Glomerular endothelial cell (primary cell): ENCODE measurements at places on chromosomes 11 and 22. TPM values are rescaled to one million over a fixed set of nuclear protein-coding genes. Genes with fewer than 3 reads are reported as not detected.

Gene DDTL
- 2.6 TPM in 1 of 2 replicates, not detected in the other for total RNA-seq

Gene HOATZ
- not detected in 2 replicates for total RNA-seq

Gene RCE1
- 17.8 and 32.7 TPM in 2 replicates for total RNA-seq

GRCh38 chr22:42902875-42903510, 45.9 kb upstream of the ARFGAP3 start:
- DNase-seq, result no peak

- DNase-seq, result no peak
Observed at GRCh38 chr11:30434901-30435300, 112.0 kb downstream of the ARL14EP start.

GRCh38 chr11:106950067-106950491, 68.2 kb downstream of the GUCY1A2 start:
- DNase-seq, result no peak

- no peak for DNase-seq
Observed at GRCh38 chr11:528815-529727, 6.3 kb downstream of the HRAS start.

DNA sequence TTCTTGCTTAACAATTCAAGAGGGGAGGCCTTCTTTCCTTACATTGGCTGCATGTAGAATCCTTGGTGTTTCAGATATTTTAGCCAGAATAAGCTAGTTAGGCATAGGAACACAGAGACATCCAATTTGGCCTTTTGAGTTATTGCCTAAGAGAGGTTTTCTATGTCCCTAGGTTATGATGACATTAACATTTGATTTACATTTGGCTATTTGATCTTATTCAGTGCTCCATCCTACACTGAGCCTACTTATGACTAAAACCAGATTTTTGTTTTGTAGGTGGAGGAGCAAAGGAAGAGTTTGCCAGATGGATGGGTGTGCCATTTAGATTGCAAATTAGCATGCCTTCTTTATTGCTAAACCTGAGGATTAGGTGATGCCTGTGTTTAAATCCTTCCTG, 11.1 kb upstream of the SLC37A2 start:
- no peak for DNase-seq

DNA sequence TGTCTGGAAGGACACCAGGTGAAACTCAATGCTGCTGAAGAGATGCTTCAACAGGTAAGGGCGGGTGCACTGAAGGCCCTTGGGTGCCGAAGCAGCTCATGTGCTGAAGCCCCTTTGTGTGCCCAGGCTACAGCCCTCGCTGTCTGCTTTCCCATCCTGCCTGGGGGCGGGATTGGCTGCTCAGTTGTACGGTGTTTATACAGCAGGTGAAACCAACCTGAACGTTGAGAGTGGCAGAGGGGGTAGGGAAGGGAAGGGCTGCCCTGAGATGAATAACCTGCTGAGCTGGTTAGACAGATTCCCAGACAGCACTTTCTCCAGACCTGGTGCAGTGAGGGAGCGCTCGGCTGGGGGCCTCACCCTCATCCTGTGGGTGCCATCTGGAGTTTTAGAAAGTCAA, 75.7 kb downstream of the CYB5R2 start:
- no peak for DNase-seq

GRCh38 chr11:2400762-2401435, 349 bp downstream of the TSSC4 start:
- DNase-seq, result no peak

DNA sequence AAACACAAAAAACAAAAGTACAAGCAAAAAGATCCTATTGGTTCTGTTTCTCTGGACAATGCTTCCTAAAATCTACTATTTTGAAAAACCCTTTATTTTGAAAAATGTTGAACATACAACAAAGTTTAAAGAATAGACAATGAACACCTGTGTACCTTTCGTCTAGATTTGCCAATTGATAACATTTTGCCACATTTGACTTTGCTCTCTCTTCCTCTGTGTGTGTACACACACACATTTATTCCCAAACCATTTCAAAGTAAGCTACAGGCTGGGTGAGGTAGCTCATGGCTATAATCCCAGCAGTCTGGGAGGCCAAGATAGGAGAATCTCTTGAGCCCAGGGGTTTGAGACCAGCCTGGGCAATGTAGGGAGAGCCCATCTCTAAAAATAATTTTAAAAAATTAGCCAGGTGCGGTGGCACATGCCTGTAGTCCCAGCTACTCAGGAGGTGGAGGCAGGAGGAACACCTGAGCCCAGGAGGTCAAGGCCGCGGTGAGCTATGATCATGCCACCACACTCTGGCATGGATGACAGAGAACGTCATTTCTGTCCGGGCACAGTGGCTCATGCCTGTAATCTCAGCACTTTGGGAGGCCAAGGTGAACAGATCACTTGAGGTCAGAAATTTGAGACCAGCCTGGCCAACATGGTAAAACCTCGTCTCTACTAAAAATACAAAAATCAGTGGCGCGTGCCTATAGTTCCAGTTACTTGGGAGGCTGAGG, 5.3 kb upstream of the PSMC3 start:
- DNase-seq, result no peak

DNA sequence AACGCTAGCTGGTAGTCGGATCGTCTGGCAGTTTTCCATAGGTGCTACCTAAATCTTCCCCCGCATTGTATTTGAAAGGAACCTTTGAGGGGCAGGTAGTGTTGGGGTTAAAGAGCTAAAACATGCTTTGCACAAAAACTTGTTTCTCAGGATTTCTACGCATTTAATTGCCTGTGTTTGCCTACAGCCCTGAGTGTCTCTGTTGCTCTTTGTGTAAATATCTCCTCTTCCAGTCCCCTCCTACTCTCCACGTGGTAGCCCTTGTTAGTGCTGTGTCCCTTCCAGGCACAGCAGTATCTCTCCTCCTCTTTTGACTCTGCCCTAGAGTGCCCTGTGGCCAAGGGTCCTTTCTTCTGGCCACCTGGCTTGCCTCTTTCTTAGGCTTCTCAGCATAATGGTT, 81.7 kb downstream of the BARX2 start:
- no peak for DNase-seq

DNA sequence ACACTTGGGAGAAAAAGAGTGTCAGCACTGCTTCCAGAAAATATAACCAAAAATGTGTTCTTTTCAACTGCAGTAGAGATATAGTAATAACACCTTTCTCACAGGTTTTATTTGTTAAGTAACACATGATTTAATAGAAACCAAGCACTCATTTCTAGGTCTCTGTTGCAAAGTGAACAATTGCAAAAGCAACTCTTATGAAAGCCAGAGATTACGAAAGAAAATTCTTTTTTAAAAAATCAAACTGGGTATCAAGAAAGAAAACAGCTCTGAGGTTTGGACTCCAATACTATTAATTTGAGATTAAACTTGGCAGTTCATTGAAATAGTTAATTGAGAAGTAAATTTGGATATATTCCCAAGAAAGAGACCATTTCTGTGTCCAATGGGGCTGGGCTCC, 9.8 kb upstream of the XKR3 start:
- DNase-seq, result no peak

DNA sequence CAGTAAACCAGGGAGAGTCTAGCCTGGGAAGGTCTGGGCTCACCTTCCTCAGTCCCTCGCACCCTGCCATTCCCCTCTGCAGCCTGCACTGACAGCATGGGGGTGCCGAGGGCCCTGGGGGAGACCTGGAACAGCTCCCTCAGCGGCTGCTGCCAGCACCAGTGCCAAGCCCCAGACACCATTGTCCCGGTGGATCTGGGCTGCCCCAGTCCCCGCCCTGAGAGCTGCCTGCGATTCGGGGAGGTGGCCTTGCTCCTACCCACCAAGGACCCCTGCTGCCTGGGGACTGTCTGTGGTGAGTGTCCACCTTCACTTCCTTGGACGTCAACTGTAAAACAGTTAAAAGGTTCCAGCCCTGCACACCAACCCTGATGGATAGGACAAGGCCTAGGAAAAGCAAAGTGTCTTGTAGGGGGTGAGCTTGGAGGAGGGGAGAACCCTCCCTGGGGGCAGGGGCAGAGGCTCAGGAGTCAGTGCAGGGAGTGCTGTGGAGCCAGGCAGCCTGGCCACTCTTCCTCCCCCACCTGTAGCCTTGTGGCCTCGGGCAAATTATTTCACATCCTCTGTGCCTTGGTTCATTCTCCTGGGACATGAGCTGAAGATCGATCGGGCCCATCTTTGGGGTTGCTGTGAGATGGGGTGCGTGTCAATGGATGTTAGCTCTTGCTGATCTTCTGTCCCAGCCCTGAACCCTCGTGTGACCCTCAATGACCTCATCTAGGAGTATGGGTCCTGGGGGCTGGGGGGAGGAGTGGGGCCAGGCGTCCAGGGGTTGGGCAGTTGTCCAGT, 85.2 kb upstream of the MYOD1 start:
- no peak for DNase-seq

GRCh38 chr11:120842195-120842594, 181.7 kb upstream of the TBCEL start:
- DNase-seq, result no peak

GRCh38 chr11:112298535-112298934, 37.9 kb upstream of the PLET1 start:
- DNase-seq, result no peak

DNA sequence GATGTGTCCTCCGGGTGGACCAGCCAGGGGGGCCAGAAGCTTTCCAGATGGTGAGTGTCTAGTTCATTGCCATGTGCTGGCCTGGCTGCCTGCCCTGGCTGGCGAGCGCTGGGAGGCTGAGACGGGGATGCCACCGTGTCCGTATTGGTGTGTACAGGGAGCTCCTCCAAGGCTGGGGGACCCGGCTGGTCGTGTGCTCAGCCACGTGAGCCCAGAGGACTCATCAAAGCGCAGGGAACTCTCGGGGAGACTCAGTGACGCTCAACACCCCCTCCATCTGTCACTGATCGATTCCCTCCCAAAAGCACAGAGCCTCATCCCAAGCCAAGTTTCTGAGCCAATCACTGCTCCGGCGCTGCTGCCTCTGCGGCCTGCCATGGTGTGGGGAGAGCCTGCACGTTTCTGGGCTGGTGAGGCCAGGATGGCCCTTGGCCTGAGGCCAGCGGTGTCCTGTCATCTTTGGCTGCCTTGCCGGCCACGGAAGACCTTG, 423.7 kb downstream of the SHANK2 start:
- no peak for DNase-seq

DNA sequence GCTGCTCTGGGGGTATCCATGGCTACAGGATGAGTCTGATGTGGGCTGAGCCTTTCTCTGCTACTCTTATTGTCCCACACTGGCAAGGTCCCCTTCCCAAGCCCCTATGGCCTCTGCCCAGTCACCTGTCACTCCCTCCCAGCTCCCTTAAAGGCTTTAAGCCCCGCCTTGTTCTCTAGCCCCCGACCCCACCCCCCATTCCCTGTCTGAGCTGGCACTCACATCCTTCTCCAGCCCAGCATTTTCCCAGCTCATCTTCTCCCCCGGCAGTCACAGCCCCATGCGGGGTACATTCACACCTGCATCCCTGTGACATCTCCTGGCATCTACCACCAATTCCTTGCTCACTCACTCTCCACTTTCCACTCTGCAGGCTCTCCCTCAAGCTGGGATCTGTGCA, 4.3 kb downstream of the MTFP1 start:
- no peak for DNase-seq

DNA sequence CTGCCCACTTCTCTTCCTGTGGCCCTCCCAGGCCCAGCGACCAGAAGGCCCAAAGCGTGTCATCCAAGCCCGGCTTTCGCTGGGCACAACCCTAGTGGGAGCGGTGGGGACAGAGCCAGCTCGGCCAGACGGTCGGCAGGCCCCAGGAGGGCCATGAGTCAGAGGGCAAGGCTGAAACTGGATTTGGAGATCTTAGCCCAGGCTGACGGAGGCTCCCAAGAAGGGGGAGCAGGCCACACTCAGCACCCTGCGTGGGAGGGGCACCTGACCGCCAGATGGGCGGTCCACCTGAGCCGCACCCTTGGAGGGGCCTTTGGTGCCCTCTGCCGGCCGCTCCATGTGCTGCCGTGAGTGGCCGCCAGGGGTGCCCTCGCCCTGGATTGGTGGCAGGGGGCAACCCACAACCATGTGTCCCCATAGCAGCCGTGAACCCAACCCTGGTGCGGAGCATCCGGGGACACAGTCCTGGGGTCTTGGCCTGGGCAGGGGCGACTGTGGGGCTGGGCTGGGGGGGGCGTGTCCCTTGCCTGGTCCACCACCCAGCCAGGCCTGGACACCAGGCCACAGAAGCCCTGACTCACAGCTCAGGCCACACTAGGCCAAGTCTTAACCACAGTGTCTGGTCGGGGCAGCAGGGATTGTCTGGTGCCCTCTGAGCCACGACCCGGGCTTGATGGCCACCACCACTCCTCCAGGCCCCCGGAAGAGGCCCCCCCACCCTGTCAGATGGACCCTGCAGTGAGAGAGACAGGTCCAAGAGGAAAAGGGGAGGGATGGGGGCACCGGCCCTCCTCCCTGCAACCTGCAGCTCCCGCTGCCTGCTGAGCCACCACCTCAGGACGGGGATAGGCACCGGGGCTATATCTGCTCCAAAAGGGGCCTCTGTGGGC, 19.2 kb upstream of the TALDO1 start:
- no peak for DNase-seq

GRCh38 chr22:37509059-37509860, 10.0 kb downstream of the CARD10 start:
- DNase-seq, result no peak

DNA sequence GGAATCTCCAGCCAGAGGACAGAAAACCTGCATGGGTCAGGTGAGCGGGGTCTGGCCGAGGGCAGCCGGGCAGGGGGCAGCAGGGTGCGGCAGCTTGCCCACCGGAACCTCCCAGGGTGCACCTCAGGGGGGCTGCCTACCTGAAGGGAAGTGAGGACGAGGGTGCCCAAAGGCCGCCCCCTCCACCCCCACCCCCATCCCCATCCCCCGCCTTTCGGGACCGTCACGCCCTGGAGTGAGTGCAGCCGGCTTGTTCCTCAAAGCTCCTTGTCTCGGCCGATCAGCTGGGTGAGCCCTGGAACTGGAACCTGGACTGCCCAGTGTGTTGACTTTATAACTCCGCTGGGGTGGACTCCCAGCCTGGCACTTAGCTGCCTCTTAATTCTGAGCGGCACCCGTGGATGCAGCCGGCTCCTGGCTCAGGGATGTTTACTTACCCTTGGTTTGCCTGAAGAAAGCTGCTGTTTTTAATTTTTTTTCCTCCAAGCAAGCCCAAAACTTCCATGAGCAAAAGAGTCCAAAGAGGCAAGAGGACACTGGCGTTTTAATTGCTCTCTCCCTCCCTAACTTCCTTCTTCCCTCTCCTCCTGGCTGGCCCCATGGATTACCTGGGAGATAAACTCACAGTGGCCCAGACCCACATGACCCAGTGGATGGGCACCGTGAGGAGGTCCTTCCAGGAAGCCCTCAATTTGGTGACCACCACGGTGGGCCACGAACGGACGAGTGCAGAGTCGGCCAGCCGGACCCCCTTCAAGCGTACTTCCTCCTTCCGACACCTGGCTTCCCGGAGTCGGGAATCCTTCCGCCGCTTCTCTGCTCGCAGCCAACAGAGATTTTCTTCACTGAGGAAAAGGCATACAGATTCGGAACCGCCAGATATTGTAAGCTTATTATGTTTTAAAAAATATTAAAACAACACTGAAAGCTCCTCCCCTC, 87.8 kb upstream of the CRYBB3 start:
- DNase-seq, result no peak
